ENCODE measurements at places on chromosomes 1 and 21. TPM values are rescaled to one million over a fixed set of nuclear protein-coding genes. Genes with fewer than 3 reads are reported as not detected.

DNA sequence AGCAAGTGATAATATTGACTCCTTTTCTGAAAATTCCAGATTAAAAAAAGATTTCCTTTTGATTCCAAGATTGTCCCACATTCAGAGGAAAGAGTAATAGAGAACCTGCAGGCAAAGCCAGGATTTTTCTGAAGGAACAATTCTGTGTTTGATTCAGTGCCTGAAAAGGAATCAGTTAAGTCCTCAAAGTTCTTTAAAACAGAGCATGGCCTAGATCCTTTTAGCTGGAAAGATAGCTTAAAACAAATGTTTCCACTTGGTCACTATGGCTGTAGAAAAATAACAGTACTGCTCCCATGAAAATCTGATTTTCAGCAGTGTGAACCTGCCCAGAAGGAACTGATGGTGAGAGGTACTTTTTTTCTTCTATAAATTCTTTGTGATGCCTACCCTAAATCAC, 41.8 kb downstream of the HS2ST1 start:
- DNase-seq, result no peak

Gene GBP7
- not detected for total RNA-seq

Gene FLG2
- total RNA-seq, result not detected

DNA sequence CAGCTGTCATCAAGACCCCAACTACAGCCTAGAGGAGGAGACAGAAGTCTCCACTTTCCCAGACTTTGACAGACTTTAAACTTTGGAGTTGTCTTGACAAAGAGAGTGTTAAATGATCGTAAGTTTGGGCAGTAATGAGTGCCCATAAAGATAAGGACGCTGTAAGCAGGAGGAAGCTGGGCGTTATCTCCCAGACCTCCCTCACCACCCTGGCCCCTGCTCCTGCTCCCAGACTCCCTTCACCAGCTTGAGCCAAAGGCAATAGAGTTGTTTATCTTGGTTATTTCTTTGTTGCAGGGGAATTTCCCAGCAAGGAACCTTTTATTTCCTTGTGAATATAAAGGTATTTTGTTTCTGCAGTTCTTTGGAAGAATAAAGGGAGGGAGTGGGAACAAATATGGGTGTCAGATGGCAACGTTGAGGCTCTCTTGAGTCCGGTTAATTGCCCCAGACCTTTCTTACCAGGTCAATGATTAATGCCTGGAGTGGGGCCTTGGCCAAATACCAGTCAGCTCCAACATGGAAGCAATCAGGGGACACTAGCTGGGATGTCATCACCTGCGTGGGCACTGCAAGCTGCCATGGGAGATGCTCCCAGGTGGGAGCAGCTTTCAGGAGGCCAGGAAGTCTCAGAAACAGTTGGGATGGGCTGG, 4.4 kb downstream of the PIGR start:
- DNase-seq, result no peak
